DMS79 (cell line): ENCODE measurements at places on chromosomes 5 and 9.
A peak's percentile ranks its signal among the peaks of the same experiment; 100 is the strongest.

DNA sequence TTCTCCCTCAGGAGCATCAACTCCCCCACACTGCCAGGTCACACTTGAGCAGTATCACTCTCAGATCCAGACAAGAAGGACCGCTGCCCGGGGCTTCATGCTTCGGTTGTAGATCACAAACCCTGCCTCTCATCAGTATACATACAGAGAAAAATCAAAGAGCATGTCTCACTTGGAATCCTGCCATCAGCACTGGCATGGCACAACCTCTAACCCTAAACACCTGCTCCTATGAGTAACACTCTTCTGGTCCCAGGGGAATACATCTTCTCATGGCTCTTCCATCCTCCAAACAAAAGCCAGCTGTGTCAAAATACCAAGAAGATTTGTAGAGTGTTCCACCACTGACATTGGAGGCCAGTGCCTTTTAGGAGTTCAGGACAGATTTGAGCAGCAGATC is 84.8 kb upstream of the MIER3 start:
- peak; percentile 34 for DNase-seq

DNA sequence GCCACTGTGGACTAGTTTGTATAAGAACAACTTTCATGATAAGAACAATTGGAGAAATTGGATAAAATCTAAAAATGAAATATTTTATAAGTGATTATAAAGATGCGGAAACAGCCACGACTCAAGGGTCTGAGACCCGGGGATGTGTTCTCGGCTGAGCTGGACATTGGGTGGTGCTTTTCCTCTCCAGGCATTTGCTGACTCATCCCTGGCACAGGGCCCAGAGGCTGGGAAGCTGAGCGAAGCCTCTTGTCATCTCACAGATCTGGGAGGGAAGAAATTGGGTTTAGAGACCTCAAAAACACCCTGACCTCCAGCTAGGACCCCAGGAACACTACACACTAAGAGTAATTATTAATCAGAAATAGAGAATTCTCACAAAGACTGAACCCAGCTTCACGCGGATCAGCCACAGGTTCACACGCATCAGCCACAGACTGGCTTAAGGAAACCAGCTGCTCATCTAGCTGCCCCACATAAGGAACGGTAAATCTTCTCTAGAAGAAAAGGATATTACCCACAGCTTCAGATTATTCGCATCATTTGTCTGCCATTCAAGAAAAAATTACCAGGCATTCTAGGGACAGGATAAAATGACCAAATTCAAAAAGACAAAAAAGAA is 2.8 kb upstream of the OR2V1 start:
- DNase-seq: no peak

DNA sequence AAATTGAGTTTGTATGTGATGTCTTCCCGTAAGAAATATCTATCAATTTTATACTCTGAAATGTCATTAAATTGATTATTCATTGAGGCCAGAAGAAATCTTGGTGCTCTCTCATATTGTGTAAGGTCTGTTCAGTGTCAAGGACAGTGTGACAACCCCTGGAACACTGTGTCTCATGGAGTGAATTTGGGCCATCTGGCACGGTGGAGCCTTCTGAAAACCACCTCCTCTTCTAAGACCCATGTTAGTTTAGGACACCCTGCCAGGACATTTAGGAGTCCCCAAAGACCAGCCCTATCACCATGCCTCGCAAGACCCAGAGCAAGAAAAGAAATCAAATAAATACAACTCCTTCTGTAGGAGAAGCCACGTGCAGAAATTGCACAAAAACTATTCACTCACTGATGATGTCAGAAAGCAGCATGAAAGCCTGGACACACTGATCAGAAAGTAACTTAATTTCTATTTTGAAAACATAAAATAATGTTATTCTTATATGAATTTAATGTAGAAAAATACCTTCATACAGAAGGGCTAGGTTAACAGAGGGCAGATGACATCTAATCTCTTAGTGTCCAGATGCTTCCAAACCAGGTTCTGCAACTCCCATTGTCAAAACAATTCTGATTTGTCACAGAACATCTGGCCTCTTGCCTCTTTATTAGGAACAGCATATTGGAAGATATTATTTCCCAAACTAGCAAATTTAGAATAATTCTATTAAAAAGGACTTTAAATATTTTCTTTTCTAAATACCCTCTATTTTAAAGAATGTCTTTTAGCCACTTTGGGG is 298.8 kb downstream of the NR2F1-AS1 start:
- DNase-seq: no peak

- DNase-seq: no peak
Measured at GRCh38 chr9:112496074-112496722, 9.6 kb downstream of the KIAA1958 start.

DNA sequence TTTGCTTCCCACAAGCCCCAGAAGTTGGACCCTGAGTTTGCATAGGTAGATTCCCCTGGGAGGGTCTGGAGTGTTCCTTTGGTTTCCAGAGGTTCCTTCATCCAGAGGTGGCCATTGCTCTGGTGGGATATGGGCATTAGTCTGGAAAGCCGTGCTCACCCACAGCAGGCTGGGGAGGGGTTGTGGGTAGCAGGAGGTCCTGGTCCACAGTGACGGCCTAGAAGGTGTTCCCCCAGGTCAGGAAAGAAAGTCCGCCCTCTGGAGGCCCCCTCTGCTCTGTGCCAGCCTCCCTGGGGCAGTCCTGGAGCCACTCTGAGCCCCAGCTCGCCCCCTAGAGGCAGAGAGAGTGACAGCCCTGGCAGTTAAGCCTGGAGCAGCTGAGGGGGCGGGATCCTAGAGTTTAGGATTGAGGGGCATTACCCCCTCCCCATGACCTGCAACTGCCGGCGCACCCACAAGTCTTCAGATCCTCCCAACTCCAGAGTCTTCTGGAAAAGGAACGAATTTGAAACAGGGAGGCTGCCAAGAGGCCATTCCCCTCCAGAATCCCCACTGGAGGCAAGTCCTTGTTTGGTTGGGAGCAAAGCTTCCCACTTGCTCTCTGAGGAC is 36.8 kb downstream of the NDST1 start:
- DNase-seq: no peak

DNA sequence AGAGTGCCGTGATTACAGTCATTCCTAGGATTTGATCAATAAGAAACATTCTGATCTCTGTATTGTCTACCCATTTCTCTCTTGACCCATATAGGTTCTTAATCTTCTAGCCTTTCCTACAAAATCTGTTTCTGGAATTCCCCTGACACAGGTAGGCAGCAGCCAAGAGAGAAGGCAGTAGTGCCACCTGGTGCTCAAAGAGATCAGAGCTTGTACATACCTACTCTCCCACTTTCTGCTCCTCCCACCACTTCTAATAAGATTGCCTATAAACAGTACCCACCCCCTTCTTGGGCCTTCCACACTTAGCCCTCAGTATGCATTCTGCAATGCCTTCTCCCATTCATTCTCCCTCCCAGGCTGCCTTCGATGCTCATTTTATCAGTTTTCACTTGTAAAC is 117.4 kb upstream of the RORB start:
- no peak for DNase-seq

DNA sequence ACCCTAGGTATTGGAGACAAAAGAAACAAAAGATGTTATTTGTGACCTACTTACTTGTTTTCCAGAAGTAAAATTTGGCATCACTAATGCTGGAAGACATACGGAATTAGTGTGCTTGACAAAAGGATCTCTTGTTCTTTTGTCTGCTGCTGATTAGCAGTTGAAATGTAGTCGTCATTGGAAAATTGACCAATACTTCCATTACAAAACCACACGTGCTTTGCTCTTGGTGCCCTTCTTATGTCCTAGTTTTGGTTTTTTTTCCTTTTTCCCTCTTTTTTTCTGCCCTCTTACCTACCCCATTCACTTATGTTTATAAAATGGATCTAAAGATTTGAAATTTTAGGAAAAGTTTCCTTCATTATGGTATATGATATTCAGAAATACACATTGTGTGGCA is 197.4 kb downstream of the FER start:
- no peak for DNase-seq
